Pulmonary artery endothelial cell (primary cell): ENCODE measurements at places on chromosomes 7 and 10.

- DNase-seq: no peak
Measured at GRCh38 chr10:81817596-81818170, 57.3 kb upstream of the NRG3 start.

DNA sequence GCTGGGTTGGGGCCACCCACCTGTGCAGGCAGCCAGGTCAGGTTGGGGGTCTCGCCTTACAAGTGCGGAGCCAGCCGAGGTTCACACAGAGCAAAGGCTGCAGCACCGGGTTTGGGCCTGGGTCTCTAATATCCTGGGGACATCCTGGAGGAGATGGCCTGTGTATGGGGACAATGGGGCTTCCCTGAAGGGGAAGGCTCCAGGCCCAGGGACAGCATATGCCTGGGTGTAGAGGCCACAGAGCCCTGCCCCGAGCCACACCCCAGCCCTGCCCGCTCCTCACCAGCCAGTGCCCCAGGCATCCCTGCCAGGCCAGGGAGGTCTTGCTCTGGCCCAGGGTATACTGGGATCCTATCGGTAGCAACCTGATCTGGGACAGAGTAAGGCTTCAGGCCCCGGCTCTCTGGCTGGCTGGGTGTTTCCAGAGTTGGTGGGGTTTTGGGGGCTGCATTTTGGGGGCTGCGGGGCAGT, 9.1 kb downstream of the TTYH3 start:
- no peak for DNase-seq

DNA sequence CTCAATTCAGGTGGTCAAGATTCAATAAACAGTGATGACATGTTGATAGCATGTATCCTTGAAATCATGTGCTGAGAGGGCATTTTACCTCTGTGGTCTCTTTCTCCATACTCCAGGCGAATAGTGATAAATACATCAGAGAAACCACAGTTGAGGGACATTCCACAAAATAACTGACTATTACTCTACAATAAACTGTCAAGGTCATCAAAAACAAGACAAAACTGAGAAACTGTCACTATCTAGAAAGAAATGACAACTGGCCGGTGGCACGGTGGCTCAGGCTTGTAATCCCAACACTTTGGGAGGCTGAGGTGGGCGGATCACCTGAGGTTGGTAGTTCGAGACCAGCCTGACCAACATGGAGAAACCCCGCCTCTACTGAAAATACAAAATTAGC, 16.2 kb downstream of the SFR1 start:
- no peak for DNase-seq

DNA sequence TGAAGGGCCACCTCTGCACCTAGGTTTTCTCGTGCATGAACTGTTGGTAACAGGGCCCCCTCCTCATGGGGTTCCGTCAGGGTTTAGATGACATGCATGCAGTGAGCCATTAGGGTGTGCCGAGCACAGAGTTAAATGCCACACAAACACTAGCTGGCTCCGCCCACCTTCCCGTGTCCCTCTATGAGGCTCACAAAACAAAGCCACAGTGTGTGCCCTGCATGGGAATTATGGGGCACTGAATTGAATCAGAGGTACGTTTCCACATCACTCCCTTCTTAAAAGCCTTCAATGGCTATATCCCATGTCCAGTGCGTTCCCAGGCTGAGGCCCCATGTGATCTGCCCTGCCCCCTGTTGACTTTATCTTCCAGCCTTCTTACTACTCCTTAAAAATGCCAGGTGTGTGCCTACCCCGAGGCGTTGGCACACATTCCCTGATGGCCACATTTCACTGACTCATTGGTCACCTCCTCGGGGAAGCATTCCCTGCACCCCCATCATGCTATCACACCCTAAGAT, 35.7 kb downstream of the GSDME start:
- DNase-seq: no peak

DNA sequence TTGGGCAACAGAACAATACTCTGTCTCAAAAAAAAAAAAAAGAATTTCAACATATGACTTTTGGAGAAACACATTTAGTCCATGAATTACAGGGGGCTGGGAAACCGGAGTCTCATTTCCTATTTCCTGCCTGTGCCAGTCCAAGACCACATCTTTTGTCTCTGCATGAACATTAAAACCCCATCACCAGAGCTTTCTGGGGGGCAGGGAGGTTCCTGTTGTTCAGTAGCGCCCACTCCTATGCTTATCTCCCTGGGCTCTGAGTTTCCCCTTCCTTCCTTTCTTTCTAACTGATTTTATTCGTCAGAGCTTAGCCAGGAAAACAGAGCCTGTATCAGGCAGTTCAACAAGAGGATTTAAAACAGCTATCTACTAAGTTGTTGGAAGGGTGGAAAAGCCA, 119.3 kb downstream of the CALN1 start:
- no peak for DNase-seq

- no peak for DNase-seq
Measured at GRCh38 chr7:108016841-108017775, 14.1 kb upstream of the LAMB1 start.

DNA sequence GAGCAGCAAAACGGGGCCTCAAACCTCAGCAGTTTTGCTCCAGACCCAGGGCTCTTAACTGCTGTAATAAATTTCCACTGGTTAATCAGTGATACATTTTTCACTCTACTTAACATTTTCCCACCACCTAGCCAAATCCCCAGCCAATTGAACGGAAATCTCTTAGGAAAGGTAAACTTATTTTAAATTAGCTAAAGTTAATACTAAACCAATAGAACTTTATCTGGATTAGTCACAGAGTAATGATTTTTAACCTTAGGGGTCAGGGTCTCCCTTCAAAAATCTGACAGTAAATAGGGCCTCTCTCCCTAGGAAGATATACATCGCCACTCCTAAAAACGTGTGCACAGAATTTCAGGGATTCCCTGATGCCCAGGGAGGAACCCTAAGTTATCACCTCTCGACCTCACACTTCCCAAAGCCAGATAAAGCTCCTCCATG, 87.4 kb upstream of the KMT2E start:
- no peak for DNase-seq

GRCh38 chr7:155594961-155595366, 48.6 kb upstream of the CNPY1 start:
- DNase-seq: no peak

DNA sequence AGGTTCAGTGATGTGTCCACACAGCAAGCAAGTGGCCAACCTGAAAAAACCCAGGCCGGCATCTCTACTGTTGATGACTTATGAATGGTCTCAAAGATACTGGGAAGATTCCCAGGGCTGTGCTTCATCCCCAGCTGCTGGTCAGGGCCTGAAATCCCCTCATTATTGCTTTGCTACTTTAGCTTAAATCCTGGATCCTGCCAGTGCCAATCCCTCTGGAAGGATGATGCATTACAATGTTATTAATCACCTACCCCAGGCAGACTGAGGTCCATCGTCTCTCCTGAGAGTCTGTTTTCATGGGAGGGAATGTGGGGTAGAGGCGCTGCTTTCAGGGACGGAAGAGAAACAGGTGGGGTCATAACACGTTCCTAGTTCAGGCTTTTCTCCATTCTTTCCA, 371.6 kb downstream of the RPS24 start:
- no peak for DNase-seq
